ENCODE measurements at places on chromosomes 6 and 20.

DNA sequence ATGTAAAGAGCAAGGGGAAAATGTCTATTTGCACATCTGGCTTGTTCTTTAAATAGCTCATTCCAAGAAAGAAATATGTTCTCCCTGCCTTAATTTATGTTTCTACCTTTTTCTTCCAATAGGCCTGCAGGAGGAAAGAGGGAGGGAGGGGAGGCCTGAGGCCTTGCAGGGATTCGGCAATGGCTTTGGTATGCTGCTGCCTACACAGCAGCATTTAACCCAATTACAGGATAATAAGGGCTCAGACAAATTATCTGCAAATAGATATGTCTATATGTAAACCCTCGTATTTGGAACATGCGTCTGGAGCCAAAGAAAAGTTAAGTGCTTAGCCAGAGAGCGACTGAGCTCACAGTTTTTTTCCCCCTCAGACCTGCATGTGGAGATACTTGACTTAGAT, 277.2 kb downstream of the CDC5L start:
- DNase-seq: no peak

- DNase-seq: no peak
These were observed 35.9 kb downstream of the ATP9A start for GRCh38 chr20:51732096-51732791.

DNA sequence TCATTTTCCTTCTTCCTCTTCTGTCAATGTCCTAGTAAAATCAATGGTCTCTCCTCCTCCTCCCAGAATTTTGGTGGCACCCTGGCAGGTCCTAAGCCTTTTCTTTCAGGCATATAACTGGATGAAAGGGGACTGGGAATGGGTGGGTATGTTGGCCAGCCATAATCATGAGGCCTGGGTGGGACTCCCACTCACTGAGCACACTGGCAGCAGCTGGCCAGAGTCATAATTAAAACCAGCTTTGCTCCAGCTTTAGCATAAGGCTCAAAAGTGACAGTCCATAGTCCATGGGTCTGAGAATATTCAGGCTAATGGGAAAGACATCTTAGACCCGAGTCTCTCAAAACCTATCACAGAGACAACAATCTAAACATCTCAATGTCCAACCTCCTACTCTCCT, 190.0 kb upstream of the BTBD3 start:
- DNase-seq: no peak

GRCh38 chr6:133340557-133340956, 99.4 kb downstream of the EYA4 start:
- DNase-seq: no peak

DNA sequence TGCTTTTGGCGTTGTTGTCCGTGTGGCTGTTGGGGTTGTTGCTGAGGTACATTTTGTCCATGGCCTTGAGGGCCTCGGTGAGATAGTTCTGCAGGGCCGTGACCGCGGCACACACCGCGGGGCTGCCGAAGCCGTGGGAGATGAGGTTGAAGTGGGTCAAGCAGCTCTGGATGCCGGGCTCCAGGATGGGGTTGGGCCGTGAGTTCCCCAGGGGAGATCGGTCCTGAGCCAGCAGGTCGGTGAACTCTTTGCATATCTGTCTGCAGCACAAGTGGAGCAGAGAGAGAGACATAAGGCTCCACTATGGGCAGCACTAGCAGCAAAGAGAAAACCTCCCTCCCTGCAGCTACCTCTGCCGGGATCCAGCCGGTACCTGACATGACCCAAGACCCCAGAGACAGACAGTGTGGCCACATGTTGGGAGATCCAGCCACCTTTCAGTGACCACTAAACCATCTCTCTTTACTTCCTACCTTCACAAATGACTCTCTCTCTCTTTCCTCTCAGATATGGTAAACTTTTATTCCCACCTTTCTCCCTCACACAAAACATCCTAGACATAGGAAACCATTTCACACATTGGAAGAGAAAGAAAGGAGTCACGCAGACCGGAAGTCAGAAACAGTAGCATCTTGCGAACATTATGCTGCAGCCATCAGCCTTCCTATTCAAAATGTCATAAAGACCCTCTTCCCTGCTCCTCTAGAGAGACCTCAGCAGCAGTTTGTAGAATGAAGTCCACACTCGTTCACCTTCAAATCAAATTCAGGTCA, 16.2 kb downstream of the TFAP2A start:
- no peak for DNase-seq

DNA sequence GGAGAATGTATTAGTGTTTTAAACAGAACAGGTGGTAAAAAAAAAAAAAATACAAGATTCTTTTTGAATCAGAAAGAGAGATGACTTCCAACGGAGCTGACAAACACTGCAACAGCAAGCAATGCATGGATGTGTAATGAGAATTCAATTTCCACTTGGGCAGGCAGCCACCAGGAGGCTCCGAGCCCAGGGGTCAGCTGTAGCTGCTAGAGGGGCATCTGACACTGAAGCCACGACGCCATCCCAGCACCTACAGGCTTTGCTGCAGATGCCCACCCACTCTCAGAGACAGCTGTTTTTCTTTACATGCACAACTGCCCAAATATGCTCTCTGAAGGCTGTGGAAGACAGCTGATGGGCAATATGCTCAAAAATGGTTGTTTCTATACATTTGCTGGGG, 75.4 kb downstream of the ELOVL5 start:
- DNase-seq: no peak

DNA sequence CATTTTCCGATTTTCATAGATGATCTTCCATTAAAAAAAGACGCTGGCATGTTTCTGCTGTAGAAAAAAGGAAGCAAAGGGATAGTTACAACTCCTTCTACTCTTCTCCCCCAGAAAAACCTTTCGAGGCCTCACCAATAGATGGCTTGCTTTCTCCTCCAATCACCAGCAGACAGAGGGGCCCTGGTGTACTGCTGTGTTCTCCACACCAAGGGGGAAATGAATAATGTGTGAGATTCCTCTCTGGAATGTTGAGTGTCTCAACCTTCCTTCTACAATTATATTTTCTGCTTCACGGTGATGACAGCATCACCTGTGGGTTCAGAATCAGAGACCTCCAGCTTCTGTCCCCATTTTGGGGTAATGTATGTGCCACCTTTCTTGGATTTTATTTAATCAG, 185.7 kb upstream of the FLRT3 start:
- no peak for DNase-seq

GRCh38 chr20:7361321-7361720, 578.9 kb downstream of the HAO1 start:
- no peak for DNase-seq

- no peak for DNase-seq
These were observed 351 bp downstream of the AURKA start for GRCh38 chr20:56391596-56392131.

All from left ventricle myocardium superior (tissue), 1 donor.